ENCODE measurements at places on chromosomes 3 and 15. TPM values are rescaled to one million over a fixed set of nuclear protein-coding genes. Genes with fewer than 3 reads are reported as not detected.

- H3K36me3 ChIP-seq, result no peaks in the 10 kb centered on the region
- no peaks in the 10 kb centered on the region for H3K27me3 ChIP-seq
- no peak for DNase-seq
- H3K4me3 ChIP-seq, result no peak overlapping the region
Observed at GRCh38 chr3:68483601-68484000, 448.7 kb downstream of the TAFA4 start.

- H3K4me1 ChIP-seq, result no peaks in the 10 kb centered on the region
- no peaks in the 10 kb centered on the region for H3K36me3 ChIP-seq
- no peak overlapping the region for H3K27ac ChIP-seq
- H3K4me3 ChIP-seq, result no peak overlapping the region
- no peaks in the 10 kb centered on the region for H3K27me3 ChIP-seq
Observed at GRCh38 chr3:182970811-182971418, 9.4 kb downstream of the DCUN1D1 start.

DNA sequence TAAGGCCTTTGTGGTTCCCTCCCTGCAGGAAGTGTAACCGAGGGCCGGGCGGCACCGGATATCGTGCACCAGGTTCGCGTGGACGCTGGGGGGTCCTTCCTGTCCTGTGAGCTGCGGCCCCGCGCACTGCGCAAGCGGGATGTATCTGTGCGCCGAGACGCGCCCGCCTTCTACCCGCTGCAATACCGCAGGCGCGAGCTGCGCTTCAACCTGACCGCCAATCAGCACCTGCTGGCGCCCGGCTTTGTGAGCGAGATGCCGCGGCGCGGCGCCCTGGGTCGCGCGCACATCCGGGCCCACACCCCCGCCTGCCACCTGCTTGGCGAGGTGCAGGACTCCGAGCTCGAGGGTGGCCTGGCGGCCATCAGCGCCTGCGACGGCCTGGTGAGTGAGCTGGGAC, 35.9 kb downstream of the SAXO2 start:
- no peaks in the 10 kb centered on the region for H3K27me3 ChIP-seq
- no peak for DNase-seq
- H3K27ac ChIP-seq, result no peak overlapping the region
- no peak overlapping the region for H3K4me3 ChIP-seq

INSYN1 gene
- total RNA-seq, result 10.4 TPM

DNA sequence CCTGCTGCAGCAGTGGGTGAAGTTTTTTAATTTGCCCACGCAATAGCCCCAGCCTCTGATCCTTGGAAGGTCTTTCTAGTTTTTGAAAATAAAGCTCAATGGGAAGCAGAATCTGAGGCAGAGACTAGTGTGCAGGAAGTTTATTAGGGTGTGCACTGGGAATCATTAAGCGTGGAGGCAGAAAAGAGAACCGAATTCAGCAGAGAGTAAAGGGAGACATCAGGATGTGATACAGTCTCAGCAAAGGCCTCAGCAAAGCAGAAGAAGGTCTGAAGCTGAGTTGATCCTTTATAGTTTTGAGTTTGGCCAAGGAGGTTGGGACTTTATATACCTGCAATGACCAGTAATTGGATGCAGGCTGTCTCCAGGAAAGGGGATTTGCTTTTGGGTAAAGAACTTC, 4.9 kb upstream of the BTLA start:
- no peak overlapping the region for H3K27ac ChIP-seq
- no peaks in the 10 kb centered on the region for H3K27me3 ChIP-seq
- H3K4me3 ChIP-seq, result no peak overlapping the region

GOLGA6A gene
- not detected for total RNA-seq

DNA sequence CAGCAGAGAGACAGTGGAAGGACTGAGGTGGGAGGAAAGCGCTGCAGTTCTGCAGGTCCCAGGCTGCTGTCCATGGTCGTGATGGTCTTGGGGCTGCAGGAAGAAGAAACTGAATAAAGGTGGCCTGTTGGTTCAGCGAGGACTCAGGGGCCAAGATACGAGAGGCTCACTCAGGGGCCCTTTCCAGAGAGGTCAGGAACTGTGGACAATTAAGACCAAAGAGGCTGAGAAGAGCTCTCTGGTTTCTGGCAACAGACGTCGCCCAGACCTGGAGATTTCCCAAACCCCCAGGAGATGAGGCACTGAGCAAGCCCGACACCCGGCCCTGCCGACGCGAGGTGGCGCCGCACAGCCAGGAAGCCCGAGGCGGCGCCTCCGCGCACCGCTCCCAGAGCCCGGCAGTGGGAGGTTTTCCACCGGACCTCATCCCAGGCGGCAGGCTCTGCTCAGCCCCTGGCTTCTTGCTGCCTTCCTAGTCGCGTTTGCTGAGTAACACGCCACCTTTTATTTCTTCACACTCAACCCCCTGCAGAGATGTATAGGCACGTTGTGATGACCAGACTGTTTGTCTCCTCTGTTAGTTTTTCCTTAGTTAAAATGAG, 56.4 kb upstream of the ARRDC4 start:
- no peak overlapping the region for H3K4me3 ChIP-seq
- peaks cover 60% of the 10 kb centered on the region for H3K27me3 ChIP-seq
- no peaks in the 10 kb centered on the region for H3K36me3 ChIP-seq

DNA sequence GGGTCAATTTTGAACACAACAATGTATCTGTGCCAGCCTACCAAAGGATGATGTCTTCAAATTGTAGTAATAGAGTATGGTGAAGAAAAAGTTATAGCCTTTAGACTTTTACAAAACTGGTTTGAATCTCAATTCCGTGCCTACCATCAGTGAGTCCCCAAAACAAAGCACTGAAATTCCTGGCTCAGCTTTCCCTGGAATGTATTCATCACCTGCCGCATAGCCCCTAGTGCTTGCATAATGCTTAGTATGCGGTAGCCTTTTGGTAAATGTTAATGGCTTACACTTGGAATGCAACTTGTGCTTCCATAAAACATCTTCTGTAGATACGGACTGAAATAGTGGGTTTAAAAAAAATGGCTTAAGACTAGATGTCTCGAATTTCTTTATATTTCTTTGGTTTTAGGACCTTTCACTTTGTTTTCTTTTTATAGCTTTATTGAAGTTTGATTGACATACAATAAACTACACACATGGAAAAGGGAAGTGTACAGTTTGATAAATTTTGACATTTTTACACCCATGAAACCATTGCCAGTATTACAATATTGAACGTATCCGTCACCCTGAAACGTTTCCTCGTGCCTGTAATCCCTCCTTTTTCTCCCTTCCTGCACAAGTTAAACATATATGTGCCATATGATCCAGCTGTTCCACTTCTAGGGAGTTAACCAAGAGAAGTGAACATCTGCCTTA, 12.1 kb downstream of the SACM1L start:
- no peak overlapping the region for H3K4me3 ChIP-seq
- no peak for DNase-seq
- peaks cover 35% of the 10 kb centered on the region for H3K36me3 ChIP-seq
- no peaks in the 10 kb centered on the region for H3K27me3 ChIP-seq

All from left lung (tissue), 14 donors.